ENCODE measurements at places on chromosomes 12 and 14.

DNA sequence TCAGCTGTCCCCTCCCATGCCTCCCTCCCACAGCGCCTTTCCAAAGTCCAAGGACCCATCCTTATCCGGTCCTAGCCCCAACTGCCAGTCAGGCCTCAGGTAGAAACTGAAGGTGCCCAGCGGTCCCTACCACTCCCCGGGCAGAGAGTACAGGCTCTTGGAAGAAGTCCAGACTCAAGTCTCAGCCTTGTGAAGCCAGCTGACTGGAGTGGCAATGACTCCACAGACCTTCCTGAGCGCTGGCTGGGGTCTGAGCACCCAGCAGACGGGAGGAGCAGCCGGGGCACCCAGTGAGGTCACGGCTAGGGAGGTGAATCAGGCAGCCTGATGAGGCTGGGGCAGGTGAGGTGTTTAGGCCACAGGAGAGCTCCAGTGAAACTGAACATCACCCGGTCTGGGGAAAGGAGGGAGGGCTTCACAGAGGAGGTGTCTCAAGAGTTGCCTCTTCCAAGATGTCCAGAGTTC is 60.0 kb downstream of the ITPK1 start:
- DNase-seq = no peak

- DNase-seq = no peak
Observed at GRCh38 chr12:117213295-117213808, 23.1 kb upstream of the FBXO21 start.

DNA sequence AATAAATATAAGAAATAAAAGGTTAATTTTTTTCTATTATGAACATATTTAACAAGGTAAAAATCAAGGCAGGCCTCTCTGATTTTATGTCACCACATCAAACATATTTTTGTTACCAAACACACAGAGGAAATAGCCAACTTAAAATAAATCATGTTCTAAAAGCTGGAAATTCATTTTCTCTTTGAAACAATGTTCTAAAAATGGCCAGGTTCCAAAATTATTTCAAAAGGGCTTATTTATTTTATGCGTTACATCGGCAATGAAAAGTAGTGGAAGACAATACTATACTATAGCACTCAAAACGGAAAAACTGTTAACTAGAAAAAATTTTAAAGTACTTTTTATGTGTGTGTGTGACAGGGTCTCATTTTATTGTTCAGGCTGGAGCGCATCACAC is 24.0 kb upstream of the RASSF8 start:
- no peak for DNase-seq

GRCh38 chr12:64631197-64631596 is 20.9 kb downstream of the RASSF3 start:
- DNase-seq = no peak

DNA sequence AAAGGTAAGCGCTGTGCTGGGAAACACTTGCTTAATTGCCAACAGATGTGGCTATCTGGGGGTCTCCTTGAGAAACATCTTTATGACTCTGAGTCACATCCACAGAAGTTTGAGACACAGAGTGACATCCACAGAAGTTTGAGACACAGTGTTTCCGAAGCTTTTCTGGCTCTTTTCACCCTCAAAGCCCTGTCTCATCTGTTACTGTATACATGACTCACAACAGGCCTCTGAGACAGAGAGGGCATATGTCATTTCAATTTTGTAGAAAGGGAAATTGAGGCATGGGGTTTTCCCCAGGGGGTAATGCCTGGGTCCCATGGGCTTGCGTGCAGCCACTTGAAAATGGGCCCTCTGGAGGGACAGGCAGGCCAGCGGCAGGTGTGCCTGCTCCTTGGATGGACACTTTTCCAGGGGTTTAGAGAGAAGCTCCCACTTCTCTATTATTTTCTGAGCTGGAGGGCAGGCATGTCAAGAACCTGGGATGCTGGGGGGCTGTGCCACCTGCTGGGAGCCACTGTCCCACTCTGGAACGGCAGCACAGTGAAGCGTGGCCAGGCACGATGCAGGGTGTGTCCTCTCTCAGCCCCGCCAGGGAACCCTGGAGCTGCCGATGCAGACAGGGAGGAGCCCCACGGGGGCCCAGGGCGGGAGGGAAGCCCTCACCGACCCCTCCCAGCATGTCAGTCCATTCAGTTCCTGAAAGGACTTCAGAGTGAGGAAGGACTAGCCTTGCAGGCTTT is 111.3 kb upstream of the FKBP4 start:
- no peak for DNase-seq

DNA sequence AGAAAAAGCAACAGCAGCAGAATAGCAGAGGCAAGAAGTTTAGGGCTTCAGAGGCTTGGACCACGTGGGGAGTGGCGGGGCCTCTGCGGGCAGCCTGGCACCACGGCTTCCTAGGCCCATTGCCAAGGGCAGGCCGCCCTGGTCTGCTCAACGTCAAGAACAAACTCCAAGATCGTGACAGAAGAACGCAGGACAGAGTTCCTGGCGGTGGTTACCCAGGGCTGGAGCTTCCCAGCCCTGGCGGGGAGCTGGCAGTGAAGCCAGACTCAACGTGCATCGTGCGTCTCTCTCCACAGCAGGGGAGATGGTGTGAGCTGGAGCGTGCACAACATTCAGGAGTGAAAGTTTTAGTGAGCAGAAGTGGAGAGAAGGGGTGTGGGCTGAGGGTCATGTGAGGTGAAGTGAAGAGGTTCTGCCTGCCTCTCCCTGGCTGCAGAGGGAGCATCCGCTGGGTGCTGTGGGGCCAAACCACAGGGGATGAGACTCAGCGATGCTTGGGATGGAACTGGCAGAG is 13.9 kb upstream of the CACNA2D4 start:
- no peak for DNase-seq

GRCh38 chr12:116540622-116541152 is 18.5 kb upstream of the MAP1LC3B2 start:
- DNase-seq = no peak

DNA sequence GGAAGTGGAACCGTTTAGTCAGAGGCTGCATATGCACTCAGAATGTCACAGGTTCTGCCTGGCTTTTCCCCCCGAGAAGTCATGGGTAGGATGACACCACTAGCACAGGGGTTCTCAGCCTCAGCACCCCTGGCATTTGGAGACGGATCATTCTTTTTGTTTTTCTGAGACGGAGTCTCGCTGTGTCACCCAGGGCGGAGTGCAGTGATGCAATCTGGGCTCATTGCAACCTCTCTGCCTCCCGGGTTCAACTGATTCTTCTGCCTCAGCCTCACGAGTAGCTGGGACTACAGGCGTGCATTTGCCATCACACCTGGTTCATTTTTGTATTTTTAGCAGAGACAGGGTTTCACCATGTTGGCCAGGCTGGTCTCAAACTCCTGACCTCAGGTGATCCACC is 28.1 kb downstream of the BCL7A start:
- DNase-seq = no peak

GRCh38 chr12:26830363-26830762 is 2.6 kb downstream of the ITPR2 start:
- no peak for DNase-seq

DNA sequence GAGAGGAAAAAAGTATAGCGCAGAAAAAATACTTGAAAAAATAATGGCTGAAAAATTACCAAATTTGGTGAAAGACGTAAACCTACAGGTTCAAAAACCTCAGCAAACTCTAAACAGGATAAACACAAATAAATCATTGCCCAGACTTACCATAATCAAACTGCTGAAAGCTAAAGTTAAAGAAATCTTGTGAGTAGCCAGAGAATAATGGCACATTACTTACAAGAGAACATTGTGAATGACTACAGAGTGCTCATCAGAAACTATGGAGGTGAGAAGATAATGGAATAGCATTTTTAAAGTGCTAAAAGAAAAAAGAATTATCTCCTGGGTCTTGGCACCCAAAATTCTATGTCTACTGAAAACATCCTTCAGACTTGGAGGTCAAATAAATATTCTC is 36.0 kb downstream of the ATF1 start:
- no peak for DNase-seq

DNA sequence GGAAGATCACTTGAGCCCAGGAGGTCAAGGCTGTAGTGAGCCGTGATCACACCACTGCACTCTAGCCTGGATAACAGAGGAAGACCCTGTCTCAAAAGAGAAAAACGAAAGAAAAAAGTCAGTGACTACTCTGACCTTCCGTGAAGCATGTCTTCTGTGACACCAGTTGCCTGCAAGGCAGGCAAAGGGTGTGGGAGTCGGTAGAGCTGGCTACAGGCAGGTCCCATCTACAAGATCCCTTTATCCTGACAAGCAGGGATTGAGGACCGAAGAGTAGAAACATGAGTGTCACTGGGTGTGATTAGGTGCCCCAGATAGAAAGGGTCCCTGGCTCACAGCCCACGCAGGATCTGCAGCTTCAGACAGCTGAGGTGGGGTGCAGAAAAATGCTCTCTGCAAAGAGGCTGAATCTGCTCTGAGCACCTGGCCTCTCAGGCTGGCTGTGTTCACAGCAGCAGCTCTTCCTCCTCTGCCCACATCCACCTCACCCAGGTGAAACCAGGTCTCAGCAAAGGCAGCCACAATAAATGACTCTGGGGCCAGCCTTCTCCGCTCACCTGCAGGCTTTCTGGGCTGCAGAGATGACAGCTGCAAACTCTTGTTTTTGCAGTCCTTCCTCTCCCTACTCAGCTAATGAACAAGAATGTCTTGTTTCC is 28.6 kb upstream of the HSP90B1 start:
- no peak for DNase-seq

- no peak for DNase-seq
Observed at GRCh38 chr12:129971721-129972120, 67.9 kb upstream of the TMEM132D start.

DNA sequence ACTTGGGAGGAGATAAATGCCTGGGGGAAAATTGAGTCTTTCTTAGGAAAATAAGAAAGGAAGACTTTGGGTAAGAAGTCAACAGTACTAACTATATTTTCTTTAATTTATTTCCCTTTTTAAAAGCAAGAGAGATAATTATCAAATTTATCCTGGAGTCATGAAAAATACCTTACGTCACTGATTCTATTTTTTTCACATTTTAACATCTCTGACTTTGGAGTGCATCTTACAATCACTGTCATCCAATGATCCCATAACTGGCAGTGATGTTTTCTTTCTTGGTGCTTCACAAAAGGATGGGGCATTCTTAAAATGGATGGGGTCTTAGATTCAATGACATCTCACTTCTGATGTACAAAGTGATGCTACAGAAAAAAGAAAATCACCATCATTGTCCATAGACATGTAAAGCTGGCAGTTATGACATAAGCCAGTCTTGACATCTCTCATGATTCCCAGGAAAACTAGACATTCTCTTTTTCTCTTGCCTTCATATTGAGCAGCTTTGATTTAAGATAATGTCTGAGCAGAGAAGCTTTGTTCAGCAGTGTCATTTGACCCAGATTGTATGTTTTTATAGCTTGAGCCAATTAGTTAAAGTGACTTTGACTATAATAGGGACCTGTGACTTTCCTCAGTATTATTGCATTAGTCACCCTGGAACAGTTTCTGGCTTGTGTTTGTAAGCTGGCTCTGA is 236.2 kb downstream of the EGLN3 start:
- DNase-seq = no peak

GRCh38 chr12:102888511-102888910 is 28.5 kb downstream of the PAH start:
- no peak for DNase-seq

GRCh38 chr12:6646276-6647082 is 753 bp downstream of the ACRBP start:
- no peak for DNase-seq

DNA sequence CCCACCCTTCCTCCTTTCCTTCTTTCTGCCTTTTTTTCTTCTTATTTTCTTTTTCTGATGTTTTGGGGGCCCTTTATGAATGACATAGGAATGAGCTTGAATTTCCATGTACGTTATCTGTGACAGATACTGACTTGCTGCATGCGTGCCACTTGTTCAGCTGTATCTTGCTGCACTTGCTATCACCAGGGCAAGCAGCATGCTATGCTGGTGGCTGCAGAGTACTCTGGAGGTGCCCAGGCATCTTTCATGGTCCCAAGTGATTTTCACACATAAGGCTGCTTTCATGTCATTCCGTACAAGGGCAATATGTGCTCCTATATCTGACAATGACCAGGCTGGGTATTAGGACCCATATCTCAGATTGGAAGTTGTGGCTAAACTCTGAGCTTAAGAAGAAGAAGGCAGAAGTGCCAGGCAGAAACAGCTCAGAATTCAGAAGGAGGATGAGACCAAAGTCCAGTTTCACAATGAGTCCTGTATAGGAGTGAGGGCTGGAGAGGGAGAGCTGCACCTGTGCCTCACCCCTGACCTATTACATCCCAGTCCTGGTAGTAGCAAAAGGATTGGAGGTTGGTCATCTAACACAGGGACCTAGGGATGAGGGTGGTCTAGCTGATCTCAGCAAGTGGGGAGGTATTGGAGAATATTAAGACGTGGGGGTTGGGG is 299.0 kb upstream of the DDHD1 start:
- no peak for DNase-seq

- DNase-seq = no peak
Observed at GRCh38 chr12:54222609-54223008, 33.8 kb upstream of the SMUG1 start.

DNA sequence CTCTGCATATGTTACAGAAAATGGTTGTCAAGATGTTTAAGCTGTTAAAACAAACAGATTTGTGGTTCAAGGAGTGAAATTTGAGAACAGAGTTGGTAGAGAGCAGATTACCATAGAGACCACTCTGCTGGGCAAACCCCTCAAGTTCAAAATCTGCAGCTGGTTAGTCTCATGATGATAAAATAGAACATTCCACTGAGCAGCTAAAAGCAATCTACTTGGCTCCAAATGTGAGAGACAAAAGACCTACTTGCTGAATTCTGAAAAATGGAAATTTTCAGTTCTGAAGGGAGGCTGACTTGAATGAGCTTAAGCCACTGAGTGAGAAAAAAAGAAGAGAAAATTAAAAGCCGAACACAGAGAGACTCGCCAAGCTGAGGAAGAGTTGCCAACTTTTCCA is 519.3 kb downstream of the NOVA1 start:
- DNase-seq = no peak

- no peak for DNase-seq
Observed at GRCh38 chr12:66156654-66157053, 13.1 kb downstream of the TMBIM4 start.

DNA sequence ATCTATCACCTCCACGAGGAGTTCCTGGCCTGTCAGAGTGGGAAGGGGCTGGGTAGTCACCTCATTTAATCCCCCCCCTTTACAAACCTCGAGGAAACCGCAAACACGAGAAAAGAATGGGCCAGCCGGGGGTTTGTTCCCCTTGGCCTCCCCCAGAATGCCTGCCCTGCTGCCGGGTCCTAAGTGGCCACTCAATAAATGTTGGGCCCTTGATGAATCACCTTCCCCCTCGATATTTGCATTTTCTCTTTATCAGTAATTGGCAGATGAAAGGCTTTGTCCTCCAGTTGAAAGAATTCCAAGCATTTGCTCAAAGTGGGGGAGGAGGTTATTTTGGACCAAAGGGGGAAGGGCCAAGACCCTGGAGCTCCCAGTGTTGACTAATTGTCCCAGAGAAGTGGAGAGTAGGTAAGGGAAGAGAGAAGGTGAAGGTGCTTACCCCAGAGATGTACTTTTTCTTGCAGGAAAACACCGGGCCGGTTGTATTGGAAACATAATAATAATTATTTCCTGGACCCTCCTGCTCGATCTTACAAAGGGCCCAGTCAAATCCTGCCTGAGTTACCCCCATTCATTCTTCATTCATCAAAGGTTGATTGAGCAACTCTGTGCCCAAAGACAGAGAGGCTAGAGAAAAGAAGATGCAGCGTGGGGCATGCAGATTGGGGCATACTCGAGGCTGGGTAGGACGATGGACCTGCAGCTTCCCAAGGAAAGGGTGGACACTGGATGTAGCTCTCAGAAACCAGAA is 1.9 kb upstream of the KDM2B start:
- DNase-seq = no peak

All from stimulated activated CD4-positive, alpha-beta T cell treated with anti-CD3 and anti-CD28 coated beads, Interleukin-1b, Interleukin-23, amount 100 ng/mL, for 24 hours (primary cell).